ENCODE measurements at places on chromosomes 3 and 15.

GRCh38 chr3:47337656-47338055, 43.2 kb upstream of the PTPN23 start:
- DNase-seq, result no peak

DNA sequence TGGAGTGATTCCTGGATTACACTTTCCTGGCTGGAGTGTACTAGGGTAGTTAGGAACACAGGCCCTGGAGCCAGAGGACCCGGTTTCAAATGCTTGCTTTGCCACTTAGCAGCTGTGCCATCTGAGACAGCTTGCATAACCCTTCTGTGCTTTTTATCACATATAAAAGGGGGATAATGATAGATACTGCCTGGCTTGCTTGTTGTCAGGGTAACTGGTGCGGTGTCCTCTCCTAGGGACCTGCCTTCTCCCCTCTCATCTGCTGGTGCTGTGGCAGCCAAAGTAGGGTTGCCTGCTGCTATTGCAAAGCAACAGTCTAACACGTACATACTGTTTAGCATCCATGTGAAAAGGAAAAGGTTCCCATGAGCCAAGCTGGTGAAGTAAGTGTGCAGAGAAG, 137.8 kb downstream of the LRTM1 start:
- DNase-seq, result no peak

DNA sequence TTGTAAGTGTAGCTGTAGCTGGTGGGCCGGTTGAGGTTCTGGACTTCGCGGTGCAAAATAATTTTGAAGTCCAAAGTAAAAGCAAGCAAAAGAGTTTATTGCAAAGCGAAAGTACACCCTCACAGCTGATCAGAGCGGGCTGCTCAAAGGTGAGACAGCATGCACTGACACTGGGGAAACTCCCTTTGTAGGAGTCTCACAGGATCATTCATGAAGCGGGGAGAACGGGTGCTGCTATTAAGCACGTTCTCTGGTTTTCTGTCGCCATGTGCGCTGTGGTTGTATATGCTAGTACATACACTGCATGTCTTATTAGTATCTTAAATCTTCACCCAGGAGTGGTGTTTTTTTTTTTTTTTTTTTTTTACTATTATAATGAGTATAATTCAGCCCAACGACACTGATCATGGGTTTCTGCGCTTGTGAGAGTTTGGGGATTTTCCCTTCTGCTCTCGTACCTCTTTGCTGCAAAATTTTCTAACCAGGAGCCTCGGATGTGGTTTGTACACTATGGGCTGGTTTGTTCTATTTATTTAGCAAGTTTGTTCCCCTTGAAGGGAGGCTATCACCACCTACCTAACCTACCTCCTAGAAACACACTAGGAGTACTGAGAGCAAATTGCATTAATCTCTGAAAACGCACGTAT, 1.4 kb upstream of the AP4E1 start:
- peak; percentile 90 for DNase-seq

DNA sequence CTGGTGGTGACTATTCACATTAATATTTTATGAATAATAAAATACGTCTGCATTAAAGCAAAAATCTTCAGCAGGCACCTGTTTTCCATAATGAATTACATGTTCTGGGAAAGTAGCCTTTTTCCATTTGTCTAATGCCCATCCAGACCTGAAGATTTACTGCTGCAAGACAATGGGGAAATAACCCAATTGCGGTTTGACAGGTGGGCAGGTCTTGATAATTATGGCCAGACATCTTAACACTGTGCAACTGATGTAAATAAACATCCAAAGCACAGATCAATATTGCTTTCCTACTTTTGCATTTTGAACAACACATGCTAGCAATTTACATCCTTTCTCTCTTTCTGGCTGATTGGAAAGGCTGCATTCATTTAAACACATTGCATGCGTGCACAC, 173.9 kb downstream of the MEIS2 start:
- DNase-seq, result no peak

DNA sequence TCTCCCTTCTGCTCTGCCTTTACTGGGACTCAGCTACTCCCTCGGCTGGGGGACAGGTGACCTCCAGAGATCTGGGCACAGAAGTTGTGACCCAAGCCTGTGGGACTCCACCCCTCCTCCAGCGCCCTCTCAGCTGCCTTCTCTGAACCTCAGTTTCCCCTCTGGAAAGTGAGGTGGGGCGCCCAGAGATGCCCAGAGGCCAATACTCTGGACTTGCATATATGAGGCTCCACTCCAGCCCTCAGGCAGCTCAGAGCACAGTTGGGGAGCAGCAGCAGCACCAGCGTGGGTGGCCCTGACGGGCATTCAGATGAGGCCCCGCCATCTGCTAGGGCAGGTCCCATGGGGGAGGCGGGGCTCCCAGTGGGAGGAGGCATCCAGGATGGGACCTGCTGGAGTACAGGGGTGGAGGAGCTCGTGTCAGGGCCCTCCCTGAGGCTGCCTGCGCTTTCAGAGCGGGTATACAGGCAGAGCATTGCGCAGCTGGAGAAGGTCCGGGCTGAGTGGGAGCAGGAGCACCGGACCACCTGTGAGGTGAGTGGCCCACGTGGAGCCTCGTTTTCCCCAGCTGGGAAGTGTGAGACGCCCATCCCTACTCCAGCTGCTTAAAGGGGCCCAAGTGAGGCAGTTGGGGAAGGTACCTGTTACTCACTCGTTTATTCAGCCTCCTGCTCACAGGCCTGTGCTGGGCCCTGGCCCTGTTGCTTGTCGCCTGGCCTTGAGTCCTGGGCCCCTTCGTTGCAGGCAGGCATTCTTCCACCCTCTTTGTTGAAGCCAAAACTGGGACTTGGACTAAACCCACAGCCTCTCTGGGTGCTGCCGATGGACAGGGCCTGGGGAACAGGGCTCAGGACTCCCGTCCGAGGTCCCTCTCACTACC, 35.4 kb downstream of the PSTPIP1 start:
- DNase-seq, result no peak

DNA sequence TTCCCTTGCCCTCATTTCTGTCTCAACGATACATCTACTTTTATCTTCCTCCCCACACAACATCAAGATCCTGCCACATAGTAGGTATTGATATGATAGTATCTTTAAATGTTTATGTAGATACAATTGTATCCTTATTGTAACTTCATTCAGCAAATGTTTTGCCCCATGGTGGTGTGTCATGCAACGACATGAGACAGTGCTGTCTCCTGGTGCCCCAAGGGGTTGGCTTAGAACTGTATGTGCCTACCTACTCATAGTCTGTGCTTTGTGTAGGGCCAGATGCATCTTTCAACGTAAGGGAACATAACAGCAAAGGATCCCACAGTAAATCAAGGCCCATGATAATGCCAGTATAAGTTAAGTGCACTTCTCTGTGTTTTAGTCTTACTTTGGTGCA, 2.8 kb upstream of the CD47 start:
- no peak for DNase-seq

DNA sequence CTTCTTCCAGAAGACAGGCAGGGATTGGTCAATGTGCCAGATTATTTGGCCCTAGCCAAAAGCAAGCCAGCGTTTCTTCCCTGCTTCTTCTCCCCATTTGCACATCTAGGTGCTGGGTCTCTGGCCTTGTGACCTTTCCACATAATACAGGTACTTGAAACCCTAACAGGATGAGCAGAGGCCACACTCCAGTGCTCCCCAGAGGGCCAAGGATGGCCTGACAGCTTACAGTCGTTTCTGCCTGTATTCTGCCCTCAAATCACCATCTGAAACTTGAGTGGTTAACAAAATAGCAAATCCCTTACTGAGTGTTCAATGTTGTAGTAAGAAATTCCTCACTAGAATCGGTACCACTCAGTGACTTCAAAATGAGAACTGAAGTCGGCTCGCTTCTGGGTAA, 29.1 kb downstream of the MKRN2 start:
- DNase-seq, result no peak

DNA sequence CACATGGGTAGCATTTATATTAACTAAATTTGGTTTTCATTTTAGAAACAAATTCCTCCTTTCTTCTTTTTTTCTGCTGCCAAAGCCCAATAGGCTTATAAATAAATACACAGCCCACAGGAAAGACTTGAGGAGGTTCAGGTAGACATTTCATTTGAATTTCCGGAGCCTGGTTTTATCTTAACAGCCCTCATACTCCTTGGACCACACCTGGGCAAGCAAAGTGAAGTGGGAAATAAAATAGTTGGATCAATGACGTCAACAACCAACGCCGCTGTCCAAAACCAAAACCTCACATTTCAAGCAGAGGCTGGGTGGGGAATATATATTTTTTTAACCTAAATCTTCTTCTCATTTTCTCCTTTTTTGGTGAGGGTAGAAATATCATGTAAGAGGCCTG, 53.2 kb downstream of the RFTN1 start:
- DNase-seq, result no peak

- DNase-seq, result no peak
Measured at GRCh38 chr3:143222981-143223380, 103.4 kb downstream of the CHST2 start.

- no peak for DNase-seq
Measured at GRCh38 chr3:178067721-178068120, 468.5 kb upstream of the KCNMB2 start.

DNA sequence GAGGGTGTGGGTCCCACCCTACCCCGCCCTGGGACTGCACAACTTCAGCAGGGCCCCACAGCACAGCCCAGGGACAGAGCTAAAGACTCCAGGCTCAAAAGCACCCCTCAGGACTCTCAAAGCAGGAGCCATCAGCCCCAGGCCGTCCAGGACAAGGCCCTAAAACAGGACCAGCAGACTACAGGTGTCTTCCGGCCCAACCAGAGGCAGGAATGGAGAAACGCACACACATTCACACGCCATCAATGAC, 26.1 kb downstream of the ATRIP start:
- no peak for DNase-seq

DNA sequence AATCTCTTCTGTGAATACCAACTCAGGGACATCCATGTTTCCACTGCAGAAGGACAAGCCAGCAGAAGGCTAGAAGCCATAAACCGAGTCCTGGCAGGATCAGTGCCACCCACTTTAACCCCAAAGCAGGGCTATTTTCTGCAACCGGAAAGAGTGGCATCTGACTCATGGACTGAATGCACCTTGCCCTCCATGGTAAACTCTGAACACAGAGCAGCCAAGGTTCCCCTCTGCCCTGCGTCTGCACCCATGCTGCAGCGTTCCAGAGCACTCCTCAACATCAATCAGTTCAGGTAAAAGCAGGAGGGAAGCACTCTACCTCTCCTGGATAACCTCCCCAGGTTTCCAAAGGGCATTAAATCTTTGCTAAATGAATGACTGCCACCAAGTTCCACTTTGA, 801 bp upstream of the NGRN start:
- DNase-seq, result no peak

GRCh38 chr3:38658841-38659240, 9.4 kb upstream of the SCN5A start:
- no peak for DNase-seq

GRCh38 chr3:183527428-183528379, 27.8 kb downstream of the KLHL6 start:
- DNase-seq, result peak; percentile 59

- DNase-seq, result no peak
Measured at GRCh38 chr3:185784317-185784716, 40.5 kb downstream of the IGF2BP2 start.

GRCh38 chr3:117566926-117567325, 857.3 kb downstream of the TUSC7 start:
- DNase-seq, result no peak

DNA sequence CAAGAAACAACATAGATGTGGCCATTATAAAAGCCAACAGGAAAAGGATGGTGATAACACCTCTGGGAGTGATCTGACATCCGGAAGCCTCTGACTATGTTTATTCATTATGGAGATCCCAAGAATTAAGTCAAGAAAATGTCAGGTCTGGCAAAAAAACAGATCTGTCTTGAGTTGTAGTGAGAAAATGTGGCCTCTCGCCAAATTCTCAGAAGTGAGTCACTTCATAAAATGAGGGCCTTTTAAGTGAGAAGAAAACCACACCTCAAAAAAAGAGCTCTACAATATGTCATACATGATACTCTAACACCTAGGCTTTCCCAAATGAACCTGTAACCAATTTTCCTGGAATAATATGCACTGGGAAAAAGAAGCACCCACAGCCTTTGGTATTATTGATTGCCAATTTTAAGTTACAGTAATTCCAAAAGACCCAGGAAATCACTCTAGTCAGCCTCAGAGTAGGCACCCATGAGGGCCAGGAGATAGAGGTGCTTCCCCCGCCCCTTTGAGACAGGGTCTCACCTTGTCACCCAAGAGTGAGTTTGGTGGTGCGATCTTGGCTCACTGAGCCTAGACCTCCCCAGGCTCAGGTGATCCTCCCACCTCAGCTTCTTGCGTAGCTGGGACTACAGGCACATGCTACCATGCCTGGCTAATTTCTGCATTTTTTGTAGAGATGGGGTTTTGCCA, 38.0 kb downstream of the CCR3 start:
- peak; percentile 19 for DNase-seq

DNA sequence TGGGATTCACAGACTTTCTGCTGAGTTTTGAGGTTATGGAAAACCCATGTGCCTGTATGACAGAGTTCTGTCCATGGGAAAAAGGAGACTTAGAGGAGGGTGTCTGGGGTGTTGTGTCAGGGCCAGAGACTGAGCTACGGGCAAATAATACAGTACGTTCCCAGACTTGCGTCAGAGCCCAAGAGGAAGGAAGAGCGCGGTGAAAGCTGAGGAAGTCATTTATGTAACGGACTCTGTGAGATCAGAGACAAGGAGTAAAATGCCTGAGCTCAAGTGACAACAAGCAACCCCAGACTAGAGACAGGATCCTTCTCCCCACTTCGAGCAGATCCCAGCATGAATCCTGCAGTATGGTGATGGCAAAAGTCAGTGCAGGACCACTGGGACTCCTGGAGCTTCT, 368.6 kb upstream of the MCTP2 start:
- DNase-seq, result no peak

- DNase-seq, result no peak
Measured at GRCh38 chr15:80780416-80781221, 1.4 kb downstream of the CEMIP start.

- no peak for DNase-seq
Measured at GRCh38 chr3:128068156-128068620, 16.0 kb downstream of the SEC61A1 start.

DNA sequence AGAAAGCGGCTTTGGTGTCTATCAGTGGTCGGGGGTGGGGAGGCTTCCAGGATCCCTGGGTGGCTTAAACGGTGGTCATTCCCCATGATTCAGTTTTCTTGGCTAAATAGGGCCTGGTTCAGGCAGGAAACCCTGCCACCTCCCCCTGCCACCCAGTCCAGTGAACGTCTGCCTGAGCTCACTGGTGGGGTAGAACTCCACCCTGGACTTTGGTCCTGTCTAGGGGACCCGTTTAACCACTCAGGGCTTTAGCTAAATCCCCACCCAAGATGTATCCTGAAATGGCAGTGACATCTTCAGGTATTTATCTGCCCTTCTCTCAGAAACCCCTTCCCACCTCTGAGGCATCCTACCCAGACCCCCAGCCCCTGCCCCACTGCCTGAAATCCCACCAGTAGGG, 30.5 kb upstream of the LINGO1 start:
- DNase-seq, result no peak

GRCh38 chr3:101383156-101383575, 62.8 kb upstream of the IMPG2 start:
- DNase-seq, result no peak

All from T-helper 1 cell (primary cell).